Left renal pelvis (tissue), 4 donors: ENCODE measurements at places on chromosomes 1 and 21.

DNA sequence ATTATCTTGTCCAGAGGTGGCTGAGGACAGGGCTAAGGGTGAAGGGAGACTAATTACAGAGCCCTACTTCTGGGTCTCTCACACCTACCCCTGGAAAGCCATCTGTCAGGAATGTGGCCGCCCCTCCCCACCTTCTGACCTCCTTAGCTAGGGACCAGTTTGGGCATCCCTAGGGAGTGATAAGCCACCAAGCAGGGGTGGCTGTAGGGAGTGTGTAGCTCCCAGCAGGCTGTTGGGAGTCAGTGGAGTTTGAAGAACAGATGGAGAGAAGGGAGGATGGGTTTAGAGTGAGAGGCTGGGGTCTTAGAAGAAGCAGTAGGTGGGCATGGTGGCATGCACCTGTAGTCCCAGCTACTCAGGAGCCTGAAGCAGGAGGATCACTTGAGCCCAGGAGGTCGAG is 808 bp upstream of the SERINC2 start:
- no peak for DNase-seq

DNA sequence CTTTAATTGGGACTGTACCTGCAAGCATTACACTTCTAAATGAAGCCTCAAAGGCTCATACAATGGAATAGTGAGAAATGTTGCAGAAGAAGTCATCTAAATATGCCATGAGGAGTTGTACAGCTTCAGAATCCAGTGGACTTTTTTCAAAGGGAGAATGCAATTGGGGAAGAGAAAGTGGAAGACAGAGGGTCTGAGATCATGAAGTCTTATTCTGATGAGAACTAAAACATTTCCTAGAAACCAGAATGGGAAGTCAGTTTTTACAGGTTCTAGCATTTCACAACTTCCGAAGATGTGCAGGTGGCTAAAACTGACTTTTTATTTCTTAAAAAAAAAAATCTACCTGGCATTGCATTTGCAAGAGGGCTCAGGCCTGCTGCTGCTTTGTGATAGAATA is 424.4 kb upstream of the RUNX1 start:
- no peak for DNase-seq

DNA sequence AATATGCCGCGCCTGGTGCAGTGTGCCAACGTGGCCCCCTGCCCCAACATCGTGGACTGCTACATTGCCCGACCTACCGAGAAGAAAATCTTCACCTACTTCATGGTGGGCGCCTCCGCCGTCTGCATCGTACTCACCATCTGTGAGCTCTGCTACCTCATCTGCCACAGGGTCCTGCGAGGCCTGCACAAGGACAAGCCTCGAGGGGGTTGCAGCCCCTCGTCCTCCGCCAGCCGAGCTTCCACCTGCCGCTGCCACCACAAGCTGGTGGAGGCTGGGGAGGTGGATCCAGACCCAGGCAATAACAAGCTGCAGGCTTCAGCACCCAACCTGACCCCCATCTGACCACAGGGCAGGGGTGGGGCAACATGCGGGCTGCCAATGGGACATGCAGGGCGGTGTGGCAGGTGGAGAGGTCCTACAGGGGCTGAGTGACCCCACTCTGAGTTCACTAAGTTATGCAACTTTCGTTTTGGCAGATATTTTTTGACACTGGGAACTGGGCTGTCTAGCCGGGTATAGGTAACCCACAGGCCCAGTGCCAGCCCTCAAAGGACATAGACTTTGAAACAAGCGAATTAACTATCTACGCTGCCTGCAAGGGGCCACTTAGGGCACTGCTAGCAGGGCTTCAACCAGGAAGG is 4.3 kb downstream of the GJB3 start:
- DNase-seq, result no peak

GRCh38 chr21:16792101-16792500 is 720.7 kb upstream of the CXADR start:
- DNase-seq, result no peak

DNA sequence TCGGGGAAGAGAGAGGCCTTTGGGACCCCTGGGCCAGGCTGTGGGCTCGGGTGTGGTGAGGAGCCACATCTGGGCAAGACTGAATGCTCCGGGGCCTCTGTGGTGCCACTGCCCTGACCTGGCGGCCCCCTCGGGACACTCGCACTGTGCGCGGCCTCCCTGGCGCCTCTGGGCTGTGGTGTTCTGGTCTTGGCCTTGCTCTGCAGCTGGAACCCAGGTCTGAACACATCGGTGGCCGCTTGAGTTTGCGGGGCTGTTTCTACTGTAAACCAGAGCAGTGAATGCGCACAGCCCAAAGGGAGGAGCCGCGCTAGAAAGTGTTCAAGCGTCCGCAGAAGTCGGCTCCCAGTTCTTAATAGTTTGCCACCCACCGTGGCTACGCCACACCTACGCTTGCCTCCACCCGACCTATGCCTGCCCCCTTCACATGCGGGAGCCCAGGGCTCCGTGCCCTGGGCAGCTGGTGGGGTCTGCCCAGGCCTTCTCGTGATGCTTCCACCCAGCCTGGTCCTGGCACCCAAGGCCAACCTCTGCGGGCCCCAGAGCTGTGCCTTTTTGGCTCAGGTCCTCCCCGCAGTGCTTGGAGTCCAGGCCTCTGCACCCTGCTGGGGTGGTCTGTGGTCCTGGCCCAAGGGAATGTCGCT is 4.4 kb downstream of the PDE9A start:
- DNase-seq, result no peak

- no peak for DNase-seq
Observed at GRCh38 chr1:115314765-115315164, 23.3 kb downstream of the NGF start.

- DNase-seq, result no peak
Observed at GRCh38 chr1:110779636-110780035, 93.3 kb upstream of the CD53 start.

GRCh38 chr21:45478115-45478801 is 64.0 kb downstream of the SLC19A1 start:
- no peak for DNase-seq

GRCh38 chr1:220374449-220374848 is 102.2 kb upstream of the RAB3GAP2 start:
- no peak for DNase-seq

DNA sequence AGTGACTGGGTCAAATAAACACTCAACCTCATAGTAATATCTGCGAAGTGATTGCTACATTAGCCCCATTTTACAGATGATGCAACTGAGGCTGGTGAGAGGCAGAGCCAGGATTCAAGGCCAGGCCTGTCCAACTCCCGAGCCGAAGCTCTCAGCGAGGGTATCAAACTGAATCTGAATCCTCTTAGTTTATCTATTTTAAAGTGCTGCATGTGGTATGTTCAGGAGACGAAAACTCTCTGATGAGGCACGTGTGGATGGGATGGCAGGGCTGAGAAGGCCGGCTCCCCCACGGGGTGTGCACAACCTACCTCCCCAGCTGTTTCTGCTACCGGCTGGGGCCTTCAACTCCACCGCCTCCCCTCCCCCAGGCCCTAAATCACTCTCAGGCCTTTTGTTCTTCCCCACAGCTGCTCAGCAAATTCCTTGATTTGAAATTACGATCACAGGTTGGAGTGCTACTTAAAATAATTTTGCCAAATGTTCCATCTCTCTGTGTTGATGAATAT is 171.8 kb downstream of the TOMM20 start:
- DNase-seq, result no peak

- DNase-seq, result peak; percentile 43
Observed at GRCh38 chr1:147504801-147505311, 36.4 kb upstream of the BCL9 start.

DNA sequence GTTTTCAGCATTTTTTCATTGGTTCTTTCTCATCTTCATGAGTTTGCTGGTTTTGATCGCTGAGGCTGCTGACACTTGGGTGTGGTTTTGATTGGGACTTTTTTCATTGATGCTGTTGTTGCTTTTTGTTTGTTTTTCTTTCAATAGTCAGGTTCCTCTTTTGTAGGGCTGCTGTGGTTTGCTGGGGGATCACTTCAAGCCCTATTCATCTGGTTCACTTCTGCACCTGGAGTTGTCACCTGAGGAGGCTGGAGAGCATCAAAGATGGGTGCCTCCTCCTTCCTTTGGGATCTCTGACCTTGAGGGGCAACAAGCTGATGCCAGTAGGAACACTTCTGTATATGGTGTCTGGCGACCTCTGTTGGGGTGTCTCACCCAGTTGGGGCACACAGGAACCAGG is 1279.9 kb upstream of the TMPRSS15 start:
- DNase-seq, result no peak

DNA sequence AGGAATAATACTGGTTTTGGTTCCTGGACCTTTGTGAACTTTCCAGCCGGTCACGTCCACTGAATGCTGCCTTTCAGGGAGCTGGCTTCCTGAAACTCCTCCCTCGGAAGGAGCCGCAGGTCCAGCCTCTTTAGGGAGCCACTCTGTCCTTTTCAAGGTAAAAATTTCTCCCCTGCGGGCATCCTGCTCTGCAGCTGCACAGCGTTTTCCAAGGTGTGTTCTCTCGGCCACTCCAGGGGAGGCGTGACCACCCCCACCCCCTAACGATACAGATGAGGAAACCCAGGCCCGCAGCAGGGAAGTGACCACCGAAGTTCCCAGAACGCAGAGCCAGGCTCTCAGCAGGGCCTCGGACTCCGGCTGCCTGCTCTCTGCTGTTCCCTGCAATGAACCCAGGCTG is 21.5 kb downstream of the PADI2 start:
- DNase-seq, result no peak

DNA sequence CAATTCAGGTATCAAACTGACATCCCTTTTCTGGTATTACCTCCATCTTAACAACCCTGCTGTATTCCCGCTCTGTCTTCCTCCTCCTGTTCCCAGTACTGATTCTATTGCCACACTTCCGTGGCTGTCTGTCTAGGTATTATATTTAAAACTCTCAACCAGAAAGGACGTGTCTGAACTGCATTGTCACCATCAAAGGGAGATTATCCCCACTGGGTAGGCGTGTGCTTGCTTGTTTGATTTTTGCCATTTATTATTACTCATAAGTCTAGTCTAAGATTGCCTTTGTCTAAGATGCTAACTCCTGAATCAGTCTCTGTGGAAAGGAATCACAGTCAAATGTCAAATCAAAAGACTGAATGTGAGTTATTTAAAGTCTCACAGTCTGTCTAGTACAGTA is 650.1 kb downstream of the KCNT2 start:
- DNase-seq, result no peak

- DNase-seq, result no peak
Observed at GRCh38 chr1:3903141-3904005, 3.3 kb upstream of the C1orf174 start.

GRCh38 chr1:62068978-62069377 is 125.7 kb upstream of the L1TD1 start:
- no peak for DNase-seq

DNA sequence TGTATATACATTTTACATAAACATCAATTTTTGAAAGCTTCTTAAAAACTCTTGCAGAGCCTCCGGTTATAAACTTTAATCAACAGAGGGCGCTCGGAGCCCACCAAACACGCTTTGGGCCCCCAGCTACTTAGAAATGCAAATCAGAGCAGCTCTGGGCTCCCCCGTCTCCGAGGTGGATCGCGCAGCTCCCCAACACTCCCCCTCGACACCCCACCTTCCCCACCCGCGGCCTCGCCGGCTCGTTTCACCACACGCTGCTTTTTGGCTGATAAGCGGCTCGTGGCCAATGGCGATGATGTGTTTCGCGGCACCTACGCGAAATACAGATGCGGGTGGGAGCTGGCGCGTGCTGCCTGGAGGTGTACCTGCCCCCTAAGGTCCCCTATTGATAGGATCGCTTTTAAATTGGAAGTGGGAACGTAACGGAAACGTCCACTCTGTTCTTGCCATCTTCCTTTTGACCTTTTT is 1.7 kb upstream of the KIF26B start:
- DNase-seq, result no peak

GRCh38 chr1:184986250-184986649 is 11.9 kb upstream of the NIBAN1 start:
- no peak for DNase-seq

DNA sequence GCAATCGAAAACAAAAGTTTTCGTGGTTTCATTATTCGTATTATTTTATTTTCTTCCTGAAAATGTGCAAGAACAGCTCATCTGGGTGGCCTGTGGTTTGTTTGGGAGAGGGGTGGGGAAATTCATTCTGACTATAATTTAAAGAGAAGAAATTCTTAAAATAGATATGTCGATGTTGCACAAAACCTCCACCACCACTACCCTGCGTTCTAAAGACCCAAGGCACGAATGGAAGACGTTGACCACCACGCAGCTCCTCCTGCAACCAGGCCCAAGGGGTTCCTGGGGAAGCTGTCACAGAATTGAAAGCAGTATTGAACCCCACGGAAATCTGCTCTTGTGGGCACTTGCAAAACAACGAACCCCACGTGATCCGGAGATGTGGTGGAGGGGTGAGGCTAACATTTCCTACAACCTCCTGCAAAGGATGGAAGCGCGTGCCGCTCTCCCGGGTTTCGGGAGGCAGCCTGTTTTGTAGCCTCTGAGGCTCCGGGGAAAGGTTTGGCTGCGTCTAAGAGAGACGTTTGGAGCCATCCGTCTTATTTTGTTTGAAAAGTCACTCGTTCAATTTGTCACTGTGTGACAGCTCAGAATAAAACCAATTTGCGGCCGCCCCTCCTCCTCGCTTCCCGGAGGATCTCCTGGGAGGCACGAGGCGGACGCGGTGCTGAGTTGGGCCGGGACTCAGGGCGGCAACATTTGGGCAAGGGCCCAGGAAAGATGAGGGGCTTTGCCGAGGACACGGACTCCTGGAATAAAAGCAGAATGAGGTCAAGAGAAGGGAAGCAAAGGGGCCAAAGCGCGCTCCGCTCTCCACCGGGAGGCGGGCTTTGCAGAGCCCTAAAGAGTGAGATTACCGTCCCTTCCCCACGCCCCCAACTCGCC is 810 bp upstream of the HLX start:
- no peak for DNase-seq

DNA sequence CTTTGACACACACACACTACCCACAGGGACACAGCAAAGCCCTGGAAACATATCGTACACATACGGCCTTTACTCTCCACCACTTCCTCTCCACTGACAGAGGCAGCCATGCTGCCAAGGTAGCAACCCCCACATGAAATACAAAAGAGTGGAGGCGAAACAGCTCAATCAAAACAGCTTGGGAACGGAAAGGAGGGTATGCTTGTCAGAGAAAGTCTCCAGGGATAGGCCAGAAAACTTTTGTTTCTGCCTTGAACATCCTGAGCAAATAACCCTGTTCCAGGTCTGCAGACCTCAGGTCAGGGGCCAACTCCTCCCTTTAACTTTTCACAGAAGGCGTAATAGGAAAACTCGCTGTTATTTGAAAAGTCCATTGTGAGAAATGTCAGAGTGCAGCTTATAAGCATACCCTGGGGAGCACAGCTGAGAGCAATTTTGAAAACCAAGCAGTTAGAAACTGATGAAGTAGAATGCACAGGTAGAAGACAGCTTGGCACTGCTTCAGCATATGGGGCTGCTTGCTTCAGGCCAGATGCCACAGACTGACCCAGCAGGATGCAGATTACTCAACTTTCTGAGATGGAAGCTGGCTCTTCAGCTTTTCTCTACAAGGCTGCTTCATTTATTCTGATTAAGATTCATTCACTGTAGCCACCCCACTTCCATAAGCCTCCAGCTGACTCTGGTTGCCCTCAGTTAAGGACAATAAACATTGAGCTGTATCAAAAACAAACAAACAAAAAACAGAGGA is 18.0 kb downstream of the KIAA0319L start:
- no peak for DNase-seq
